ENCODE measurements at places on chromosomes 1 and 21. TPM values are rescaled to one million over a fixed set of nuclear protein-coding genes. Genes with fewer than 3 reads are reported as not detected.

DCDC2B gene
- total RNA-seq, result not detected

GRCh38 chr1:94672934-94673333, 131.4 kb upstream of the F3 start:
- no peak for DNase-seq

- peak; percentile 92 for DNase-seq
These were observed 22.9 kb downstream of the ADAM30 start for GRCh38 chr1:119873135-119874015.

DNA sequence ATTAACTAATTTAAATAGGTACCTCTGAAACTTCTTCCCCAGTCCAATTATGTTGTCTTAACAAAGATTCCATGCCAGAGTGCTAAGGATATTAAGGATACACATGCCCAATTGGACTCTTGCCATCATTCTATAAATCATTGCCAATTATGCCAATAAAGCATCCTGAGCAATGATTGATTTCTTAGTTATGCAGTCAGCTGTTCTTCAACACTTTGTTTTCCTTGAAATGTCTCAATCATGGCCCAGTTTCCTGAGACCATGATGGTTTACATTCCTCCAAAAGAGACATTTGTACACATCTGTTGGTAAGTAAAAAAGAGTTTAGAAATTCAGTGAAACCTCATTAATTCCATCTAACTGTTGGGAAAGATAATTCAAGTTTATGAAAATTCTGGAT, 180.4 kb upstream of the PKN2 start:
- no peak for DNase-seq

DNA sequence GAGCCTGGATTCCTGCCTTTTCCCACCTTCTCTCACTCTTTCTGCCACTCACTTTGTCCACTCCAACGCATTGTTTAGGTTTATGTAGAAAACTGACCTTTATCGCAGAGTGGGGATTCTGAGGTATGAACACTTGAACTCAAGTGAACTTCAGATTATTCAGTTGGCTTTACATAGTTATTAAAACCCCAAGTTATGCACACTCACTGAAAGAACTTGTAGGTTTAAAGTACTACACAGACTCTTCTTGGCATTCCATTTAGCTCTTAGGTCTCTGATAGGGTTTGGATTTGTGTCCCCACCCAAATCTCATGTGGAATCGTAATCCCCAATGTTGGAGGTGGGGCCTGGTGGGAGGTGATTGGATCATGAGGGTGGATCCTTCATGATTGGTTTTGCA, 39.9 kb downstream of the RTCA start:
- no peak for DNase-seq

DNA sequence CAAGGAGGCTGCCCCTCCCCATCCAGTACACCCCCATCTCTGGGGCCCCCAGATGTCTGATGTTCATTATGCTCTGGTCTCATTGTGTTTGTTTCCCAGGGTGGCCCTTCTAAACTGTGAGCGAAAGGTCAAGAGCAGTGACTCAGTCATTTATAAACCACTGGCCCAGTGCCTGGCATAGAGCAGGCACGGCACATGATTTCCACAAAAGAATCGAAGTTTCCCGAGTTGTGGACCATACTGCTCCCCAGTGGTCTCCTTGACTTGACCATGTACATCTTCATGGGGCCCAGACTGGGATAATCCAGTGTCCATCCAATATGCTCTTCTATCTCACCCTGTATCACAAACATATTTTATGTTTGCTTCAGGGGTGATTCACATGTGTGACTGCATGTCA, 153.3 kb downstream of the NR5A2 start:
- peak; percentile 85 for DNase-seq

DNA sequence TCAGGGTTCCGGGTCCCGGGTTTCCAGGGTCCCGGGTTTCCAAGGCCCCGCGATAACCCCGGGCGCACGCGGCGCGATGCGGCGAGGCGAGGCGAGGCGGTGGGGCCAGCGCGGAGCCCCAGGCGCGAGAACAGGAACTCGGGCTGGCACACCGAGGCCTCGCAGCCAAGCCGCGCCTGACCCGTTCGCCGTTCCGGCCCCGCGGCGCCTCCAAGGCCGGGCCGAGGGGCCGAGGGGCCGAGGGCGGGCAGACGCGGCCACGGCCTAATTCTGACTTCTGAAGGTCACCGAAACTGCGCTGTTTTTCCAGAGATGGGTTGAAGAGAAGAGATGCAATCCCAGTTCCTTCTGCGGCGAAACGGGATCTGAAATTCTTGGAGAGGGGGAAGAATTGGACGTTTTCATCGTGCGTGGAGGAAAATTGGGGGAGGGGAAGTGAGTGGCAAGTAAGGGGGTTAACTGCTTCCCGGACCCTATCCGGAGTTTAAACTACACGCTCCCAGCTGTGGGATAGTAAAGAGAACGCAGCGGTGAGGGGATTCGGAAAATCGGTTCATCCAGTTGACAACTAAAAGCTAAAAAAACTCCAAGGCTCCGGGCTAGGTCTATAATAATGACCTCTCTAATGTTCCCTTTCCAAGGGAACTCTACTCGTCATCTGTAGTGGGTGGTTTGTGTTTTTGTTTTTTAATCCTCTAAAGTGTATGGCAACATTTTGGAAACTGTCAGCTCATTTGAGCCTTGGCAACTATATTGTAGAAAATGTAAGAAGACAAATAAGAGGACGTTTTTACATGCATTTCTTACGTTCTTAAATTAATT, 8.2 kb downstream of the TBX15 start:
- DNase-seq, result no peak

- peak; percentile 44 for DNase-seq
These were observed 60.3 kb downstream of the XCL2 start for GRCh38 chr1:168483539-168483938.

Data from RPMI7951 (cell line).